Activated effector memory CD4-positive, alpha-beta T cell treated with anti-CD3 and anti-CD28 coated beads, Interleukin-2, amount 50 U/mL, for 16 hours (primary cell): ENCODE measurements at places on chromosomes 2 and 18.

DNA sequence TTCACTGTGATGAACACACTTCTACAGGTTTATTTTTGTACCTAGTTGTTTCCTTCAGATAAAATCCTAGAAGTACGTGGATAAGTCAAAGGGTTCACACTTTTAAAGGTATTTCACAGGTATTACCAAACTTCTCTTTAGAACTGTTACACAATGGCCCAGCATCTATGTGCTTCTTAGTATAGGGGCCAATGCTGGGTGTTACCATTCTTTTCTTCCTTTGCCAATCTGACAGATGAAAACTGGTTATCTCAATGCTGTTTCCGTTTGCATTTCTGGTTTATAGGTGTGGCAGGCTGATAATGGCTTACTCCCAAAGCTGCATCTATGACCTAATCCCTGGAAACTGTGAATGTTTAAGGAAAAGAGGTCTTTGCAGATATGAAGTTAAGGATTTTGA is 2.8 kb upstream of the TCF7L1 start:
- no peak for DNase-seq

DNA sequence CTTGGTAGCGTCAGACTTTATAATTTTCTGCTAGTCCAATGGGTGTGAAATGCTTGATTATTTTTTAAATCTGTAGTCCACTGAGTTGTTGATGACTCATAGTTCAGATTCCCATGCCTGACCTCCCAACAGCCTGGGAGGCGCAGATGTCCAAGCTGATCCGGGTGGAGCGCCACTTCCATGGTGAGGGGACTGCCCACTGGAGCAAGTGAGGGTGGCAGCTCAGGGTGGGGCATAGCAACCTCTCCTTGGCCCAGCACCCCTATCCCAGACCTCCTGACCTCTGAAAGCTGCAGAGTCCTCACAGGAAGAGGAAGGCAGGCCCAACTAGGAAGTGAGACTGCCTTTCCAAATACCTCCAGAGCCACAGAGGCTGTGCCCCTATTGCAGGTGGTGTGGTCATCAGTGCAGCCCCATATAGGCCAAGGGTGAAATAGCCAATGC is 4.4 kb downstream of the MAL start:
- no peak for DNase-seq

DNA sequence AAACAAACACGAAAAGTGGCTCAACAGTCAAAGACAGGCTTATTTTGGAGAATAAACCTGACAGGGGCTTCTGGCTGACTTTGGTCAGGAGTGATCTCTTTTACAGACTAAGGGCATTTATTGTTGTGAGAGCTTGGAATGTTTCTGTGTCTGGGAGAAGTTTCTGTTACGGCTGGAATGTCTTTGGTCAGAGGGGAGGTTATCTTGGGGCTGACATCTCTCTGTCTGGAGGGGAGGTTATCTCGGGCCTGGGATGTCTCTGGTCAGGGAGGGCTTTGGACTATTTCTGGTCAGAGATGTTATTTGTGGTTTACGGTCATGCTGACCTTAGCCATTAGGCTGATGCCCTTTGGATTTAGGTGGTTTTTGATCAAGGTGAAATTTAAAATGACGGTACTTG is 345.5 kb upstream of the FSIP2 start:
- DNase-seq, result no peak

DNA sequence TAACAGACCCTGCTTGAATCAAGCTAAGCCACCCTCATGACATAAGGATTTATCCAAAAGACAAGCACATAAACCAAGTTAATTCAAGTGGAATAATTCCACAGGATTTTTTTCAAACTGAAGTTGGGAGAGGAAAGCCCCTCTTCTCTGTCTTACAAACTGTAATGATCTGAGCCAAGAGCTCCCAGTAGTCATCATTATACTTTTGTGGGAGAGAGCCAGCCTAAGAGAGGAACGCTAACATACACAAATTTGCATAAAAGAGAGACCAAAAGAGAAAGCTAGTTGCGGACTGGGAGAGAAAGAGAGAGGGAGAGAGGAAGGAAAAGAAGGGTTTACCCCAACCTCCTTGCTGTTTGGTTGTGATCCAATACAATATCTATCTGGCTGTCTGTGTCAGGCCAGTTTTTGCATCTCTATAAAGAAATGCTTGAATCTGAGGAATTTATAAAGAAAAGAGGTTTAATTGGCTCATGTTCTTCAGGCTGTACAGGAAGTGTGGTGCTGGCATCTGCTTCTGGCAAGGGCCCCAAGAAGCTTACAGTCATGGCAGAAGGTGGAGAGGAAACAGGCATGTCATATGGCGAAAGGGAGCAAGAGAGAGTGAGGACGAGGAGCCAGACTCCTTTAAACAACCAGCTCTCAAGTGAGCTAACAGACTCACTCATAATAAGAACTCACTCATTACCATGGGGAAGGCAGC is 20.8 kb upstream of the PUM2 start:
- peak; percentile 27 for DNase-seq

DNA sequence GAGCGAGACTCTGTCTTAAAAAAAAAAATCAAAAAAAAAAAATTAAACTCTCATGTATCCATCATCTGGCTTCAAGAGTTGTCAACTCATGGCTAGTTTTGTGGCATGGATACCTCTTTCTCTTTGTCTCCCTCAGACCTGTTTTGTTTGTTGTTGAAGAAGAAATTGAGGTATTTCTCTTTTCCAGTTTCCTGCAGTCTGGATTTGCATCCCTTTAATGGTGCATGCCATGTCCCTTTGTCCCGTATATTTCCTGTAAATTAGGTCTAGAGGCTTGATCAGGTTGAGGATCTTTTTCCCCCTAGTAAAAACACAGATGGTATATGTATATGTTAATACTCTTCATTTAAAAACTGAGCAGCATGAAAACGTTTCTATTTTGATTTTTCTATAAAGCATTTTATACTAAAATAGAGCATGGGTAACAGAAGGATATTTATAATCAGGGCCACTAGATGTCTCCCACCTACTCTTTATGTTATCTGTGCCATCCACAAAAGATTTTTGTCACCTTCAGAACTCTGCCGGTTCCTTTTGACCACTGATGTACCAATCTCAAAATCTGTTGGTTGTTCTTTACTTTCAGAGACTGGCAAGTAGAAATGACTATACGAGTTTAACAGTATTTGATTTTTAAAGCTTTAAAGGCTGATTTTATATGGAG is 80.1 kb downstream of the GALNT1 start:
- no peak for DNase-seq

DNA sequence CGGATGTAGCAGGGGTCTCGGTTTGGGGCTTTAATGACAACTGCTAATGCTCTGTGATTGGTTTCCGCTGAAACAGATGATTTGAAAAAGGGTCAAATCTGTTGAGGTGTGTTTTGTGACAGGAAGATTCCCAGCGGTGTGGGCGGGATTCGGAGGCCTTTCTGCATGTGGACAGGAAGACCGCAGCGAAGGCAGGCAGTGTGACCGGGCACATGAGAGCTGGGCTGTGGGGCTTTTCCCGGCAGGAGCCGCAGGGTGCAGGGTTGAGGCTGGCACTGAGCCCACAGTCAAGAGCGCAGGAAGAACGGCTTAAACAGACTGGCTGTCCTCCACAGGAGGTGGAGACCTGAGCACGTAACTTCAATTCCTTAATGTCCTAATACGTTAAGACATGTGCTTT is 180.0 kb upstream of the TPO start:
- no peak for DNase-seq

DNA sequence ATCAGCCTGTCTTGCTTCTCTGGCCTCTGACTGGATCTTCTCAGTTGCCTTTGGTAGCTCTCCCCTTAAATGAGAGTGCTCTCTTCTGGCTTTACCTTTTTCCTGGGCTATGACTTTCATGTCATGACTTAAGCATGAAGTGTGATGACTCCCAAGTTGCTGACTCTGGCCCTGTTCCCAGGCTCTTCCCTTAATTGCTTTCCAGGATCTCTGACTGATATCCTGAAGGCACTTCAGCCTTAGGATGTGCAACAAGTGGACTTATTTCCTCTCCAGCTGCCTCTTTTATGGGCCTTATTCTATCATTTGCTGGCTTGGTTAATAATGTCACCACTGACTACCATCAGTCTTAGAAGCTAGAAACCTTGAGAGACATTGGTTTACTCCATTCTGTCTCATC is 17.4 kb downstream of the SEMA4F start:
- no peak for DNase-seq
